Activated naive CD4-positive, alpha-beta T cell treated with anti-CD3 and anti-CD28 coated beads, Interleukin-2, amount 10 ng/mL, durations not matched to agents 7 days and 5 days (primary cell): ENCODE measurements at places on chromosomes 12 and 14.
A peak's percentile ranks its signal among the peaks of the same experiment; 100 is the strongest.

DNA sequence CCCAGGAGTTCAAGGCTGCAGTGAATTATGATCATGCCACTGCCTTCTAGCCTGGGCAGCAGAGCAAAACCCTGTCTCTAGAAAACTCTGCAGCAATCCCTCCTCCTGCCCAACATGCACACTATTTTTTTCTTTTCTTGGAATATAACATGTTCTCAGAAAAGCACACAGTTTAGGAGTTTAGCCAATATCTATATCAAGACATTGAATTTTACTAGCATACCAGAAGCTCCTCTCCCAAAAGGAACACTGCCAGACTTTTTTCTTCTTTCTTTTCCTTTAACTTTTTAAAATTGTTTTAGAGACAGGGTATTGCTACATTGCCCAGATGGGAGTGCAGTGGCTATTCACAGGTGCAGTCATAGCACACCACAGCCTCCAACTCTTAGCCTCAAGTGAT, 107.1 kb upstream of the AEBP2 start:
- no peaks in the 10 kb centered on the region for H3K36me3 ChIP-seq
- H3K4me1 ChIP-seq = no peaks in the 10 kb centered on the region
- DNase-seq = no peak
- H3K27ac ChIP-seq = no peak overlapping the region

DNA sequence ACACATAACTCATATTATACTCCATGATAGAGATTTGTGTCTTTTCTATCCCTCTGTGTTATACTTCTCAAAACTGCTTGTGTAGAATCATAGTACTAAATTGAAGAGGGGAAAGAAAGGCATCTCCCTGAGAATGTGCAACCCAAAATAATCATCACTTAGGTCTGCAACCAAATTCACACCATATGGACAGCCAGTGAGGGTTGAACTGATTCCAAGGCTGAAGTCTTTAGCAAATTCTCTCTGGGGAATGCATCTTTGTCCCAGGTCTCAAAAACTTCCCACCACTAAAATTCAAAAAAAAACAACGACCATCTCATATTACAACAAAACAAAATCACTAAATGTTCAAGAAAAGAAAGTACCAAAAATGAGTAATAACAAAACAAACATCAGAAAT, 11.0 kb downstream of the ZFC3H1 start:
- peaks cover 31% of the 10 kb centered on the region for H3K4me1 ChIP-seq
- peaks cover 12% of the 10 kb centered on the region for H3K36me3 ChIP-seq
- no peak overlapping the region for H3K27ac ChIP-seq
- no peaks in the 10 kb centered on the region for H3K27me3 ChIP-seq
- no peak overlapping the region for H3K4me3 ChIP-seq
- no peak for DNase-seq

GRCh38 chr12:75684678-75685616, 173.5 kb upstream of the KRR1 start:
- H3K4me3 ChIP-seq = no peak overlapping the region
- H3K4me1 ChIP-seq = no peaks in the 10 kb centered on the region
- no peak for DNase-seq
- no peaks in the 10 kb centered on the region for H3K27me3 ChIP-seq
- H3K36me3 ChIP-seq = no peaks in the 10 kb centered on the region

DNA sequence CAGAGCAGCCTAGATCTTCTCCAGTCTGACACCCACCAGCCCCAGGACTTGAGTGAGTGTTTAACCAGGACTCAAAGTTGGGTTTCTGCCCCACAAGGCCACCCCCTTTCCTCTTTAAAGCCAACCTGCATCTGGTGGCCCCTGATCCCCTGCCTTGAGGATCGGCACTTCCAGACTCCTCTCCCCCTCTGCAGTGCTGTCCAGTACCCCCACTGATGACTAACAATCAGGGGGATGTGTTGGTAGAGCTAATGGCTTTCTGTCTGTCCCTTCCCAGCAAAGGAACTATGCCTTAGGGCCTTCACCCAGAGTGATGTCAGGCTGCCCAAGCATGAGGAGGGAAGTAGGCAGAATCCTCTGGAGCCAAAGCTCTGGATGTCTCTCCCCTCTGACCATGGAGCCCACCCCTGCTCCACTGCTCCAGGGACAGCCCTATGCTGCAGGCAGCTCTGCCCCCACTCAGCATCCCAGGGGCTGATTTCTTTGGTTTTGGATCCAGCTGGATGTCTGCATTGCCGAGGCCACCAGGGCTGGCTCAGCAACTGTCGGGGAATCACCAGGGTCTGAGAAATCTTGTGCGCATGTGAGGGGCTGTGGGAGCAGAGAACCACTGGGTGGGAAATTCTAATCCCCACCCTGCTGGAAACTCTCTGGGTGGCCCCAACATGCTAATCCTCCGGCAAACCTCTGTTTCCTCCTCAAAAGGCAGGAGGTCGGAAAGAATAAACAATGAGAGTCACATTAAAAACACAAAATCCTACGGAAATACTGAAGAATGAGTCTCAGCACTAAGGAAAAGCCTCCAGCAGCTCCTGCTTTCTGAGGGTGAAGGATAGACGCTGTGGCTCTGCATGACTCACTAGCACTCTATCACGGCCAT, 42.9 kb downstream of the DAD1 start:
- peak; percentile 37 for DNase-seq
- H3K27me3 ChIP-seq = no peaks in the 10 kb centered on the region
- peak overlapping the region; percentile 71 for H3K4me3 ChIP-seq
- peaks cover 97% of the 10 kb centered on the region for H3K4me1 ChIP-seq

DNA sequence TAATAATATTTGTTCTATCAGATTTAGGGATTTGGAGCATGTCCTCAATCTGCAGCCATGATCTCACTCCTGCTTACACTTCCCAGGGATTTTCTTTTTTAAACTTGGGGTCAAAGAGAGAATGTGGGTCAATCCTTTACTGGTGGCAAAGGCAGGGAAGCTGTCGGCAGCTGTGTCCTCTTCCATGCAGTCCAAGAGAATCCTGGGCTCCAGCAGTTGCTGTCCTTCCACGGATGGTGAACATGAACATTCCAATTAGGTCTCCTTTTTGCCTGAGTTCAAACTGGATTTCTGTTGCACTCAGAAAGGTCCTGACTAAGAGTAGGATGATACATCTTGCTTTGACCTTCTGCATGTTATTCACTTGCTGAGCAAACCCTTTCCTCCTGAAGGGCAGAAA, 73.9 kb downstream of the ARL6IP4 start:
- no peak overlapping the region for H3K4me3 ChIP-seq
- H3K4me1 ChIP-seq = peaks cover 13% of the 10 kb centered on the region
- no peak for DNase-seq
- H3K36me3 ChIP-seq = peaks cover 2% of the 10 kb centered on the region
- H3K27me3 ChIP-seq = no peaks in the 10 kb centered on the region

DNA sequence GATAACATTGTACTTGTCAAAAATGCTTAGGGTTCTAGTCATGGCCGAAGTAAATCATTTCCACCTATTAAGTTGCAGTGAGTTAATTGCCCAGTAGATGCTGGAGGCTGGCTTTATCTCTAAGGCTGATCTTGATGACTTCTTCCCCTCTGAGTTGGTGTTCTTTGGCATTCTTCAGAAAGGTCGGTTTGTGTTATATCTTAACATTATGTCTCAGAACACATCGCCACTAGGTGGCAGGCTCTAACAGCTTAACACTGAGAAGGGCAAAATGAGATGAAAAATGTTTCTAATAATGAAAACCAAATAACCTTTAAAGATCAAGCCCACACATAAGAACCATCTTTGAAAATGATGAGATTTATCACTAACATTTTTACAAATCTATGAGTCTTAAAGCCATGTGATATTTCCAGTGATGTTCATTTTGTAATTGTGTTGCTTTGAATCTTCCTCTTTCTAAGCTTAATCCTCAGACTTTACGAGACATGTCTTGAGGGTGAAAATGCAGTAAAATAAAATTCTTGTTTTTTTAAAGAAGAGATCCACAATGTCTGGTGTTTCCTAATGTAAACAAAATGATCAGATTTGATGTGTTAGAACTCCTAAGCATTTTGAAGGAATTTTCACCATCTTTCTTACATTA, 28.6 kb downstream of the SUDS3 start:
- H3K27me3 ChIP-seq = no peaks in the 10 kb centered on the region
- peaks cover 33% of the 10 kb centered on the region for H3K36me3 ChIP-seq
- H3K4me1 ChIP-seq = no peaks in the 10 kb centered on the region
- no peak overlapping the region for H3K4me3 ChIP-seq
- no peak overlapping the region for H3K27ac ChIP-seq
- peak; percentile 69 for DNase-seq

GRCh38 chr12:122836027-122836921, 1.0 kb downstream of the HIP1R start:
- peaks cover 37% of the 10 kb centered on the region for H3K4me1 ChIP-seq
- H3K27ac ChIP-seq = peak overlapping the region; percentile 89
- peak overlapping the region; percentile 88 for H3K4me3 ChIP-seq

GRCh38 chr14:74425525-74426201, 347 bp downstream of the SYNDIG1L start:
- no peak overlapping the region for H3K27ac ChIP-seq
- peak; percentile 77 for DNase-seq
- H3K27me3 ChIP-seq = peaks cover 83% of the 10 kb centered on the region
- no peak overlapping the region for H3K4me3 ChIP-seq

- DNase-seq = no peak
- H3K36me3 ChIP-seq = peaks cover 69% of the 10 kb centered on the region
- H3K4me3 ChIP-seq = no peak overlapping the region
These were observed 105.9 kb downstream of the PLXNC1 start for GRCh38 chr12:94254270-94254669.

DNA sequence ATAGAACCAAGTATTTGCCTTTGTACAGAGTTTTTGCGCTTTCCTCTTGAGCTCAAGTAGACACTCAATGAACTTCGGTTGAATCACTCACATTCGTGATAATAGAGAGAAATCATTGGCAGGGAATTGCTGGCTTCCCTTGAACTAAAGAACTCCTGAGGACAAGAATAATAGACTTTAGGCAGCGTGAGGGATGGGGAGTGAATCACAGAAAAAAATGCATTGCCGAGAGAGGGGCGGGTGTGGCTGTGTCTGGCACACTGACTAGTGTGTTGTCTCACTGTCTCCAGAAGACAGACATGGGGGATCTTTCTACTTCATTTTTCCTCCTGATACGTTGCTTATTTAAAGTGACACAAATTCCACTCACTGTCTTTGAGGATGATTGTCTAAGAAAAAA, 805.2 kb downstream of the BCL11B start:
- no peaks in the 10 kb centered on the region for H3K4me1 ChIP-seq
- no peaks in the 10 kb centered on the region for H3K36me3 ChIP-seq
- H3K27ac ChIP-seq = no peak overlapping the region
- H3K4me3 ChIP-seq = no peak overlapping the region
- no peak for DNase-seq

- no peak overlapping the region for H3K4me3 ChIP-seq
- no peaks in the 10 kb centered on the region for H3K4me1 ChIP-seq
- H3K27ac ChIP-seq = no peak overlapping the region
- DNase-seq = no peak
- H3K27me3 ChIP-seq = no peaks in the 10 kb centered on the region
These were observed 132.4 kb upstream of the NEDD1 start for GRCh38 chr12:96774496-96775256.

DNA sequence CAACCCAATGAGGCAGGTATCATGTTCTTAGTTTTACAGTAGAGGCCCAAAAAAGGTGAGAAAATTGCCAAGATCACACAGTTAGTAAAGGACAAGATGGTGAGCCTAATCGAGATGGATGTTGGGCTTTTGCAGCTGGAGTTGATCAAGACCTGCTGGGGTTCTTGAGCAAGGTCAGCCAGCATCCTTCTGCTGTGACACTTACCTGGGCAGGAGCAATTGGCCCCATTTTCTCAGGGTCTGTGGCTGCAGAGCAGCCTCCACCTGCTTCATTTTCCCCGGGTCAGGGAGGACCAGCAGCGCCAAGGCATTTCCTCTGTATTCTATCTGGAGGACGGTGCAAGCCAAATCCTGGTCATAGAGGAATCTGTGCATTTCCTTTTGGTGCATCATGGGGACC, 6.5 kb downstream of the SERPINA11 start:
- H3K27ac ChIP-seq = no peak overlapping the region
- H3K36me3 ChIP-seq = no peaks in the 10 kb centered on the region
- H3K27me3 ChIP-seq = peaks cover 11% of the 10 kb centered on the region
- DNase-seq = no peak
- H3K4me1 ChIP-seq = no peaks in the 10 kb centered on the region
- no peak overlapping the region for H3K4me3 ChIP-seq

- H3K36me3 ChIP-seq = peaks cover 1% of the 10 kb centered on the region
- peaks cover 91% of the 10 kb centered on the region for H3K4me1 ChIP-seq
- H3K4me3 ChIP-seq = peak overlapping the region; percentile 65
- DNase-seq = peak; percentile 68
- H3K27me3 ChIP-seq = no peaks in the 10 kb centered on the region
- H3K27ac ChIP-seq = peak overlapping the region; percentile 100
These were observed 9.5 kb upstream of the IRF2BPL start for GRCh38 chr14:77037938-77038568.

DNA sequence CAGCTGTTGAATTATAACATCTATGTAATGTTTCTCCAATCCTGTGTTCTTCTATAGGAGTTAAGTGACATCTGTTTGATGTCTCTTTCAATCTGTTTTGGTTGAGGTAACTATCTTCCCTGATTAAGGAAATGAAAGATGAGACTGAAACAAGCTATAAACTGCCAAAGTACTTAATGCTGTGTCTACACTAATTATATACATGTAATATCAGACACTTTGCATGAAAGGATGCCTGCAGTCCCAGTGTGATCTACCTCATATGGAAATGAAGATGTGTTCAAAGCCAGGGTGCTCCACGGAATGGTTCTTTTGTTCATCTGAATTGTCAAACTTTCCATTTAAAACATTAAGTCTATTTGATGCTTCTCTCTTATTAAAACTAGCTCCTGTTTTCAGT, 958.3 kb downstream of the GALC start:
- DNase-seq = no peak
- H3K27ac ChIP-seq = no peak overlapping the region
- H3K4me3 ChIP-seq = no peak overlapping the region
- H3K27me3 ChIP-seq = no peaks in the 10 kb centered on the region
- no peaks in the 10 kb centered on the region for H3K4me1 ChIP-seq
- no peaks in the 10 kb centered on the region for H3K36me3 ChIP-seq

DNA sequence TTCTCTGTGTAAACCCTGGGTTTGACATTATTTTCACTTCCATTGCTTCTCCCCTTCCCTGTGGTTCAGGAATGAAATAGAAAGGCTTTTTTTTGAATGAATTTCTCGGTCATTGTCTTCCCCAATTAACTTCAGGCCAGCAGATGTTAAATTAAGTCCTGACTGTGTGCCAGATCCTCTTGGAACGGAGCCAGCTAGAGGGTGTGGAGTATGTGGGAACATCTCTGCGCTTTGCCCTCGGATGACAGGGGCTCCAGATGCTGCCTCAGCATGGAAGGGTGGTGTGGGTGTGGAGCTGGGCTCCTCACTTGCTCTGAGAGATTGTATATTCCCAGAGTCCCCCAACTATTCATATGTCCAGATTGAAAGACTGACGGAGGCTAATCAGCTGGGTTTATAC, 13.1 kb downstream of the KRT85 start:
- peaks cover 13% of the 10 kb centered on the region for H3K4me1 ChIP-seq
- H3K27me3 ChIP-seq = peaks cover 46% of the 10 kb centered on the region
- no peak overlapping the region for H3K27ac ChIP-seq
- DNase-seq = peak; percentile 10
- no peaks in the 10 kb centered on the region for H3K36me3 ChIP-seq

GRCh38 chr12:46958599-46959290, 120.7 kb upstream of the PCED1B start:
- no peak overlapping the region for H3K27ac ChIP-seq
- no peaks in the 10 kb centered on the region for H3K4me1 ChIP-seq
- no peaks in the 10 kb centered on the region for H3K36me3 ChIP-seq
- DNase-seq = no peak
- no peak overlapping the region for H3K4me3 ChIP-seq

GRCh38 chr14:90850487-90850886, 34.3 kb upstream of the TTC7B start:
- H3K27ac ChIP-seq = no peak overlapping the region
- H3K27me3 ChIP-seq = no peaks in the 10 kb centered on the region
- H3K4me3 ChIP-seq = no peak overlapping the region
- H3K36me3 ChIP-seq = peaks cover 8% of the 10 kb centered on the region
- no peaks in the 10 kb centered on the region for H3K4me1 ChIP-seq
